ENCODE measurements at places on chromosomes 13 and 19. TPM values are rescaled to one million over a fixed set of nuclear protein-coding genes. Genes with fewer than 3 reads are reported as not detected.

- H3K4me3 ChIP-seq: no peak overlapping the region
- DNase-seq: no peak
- H3K27ac ChIP-seq: no peak overlapping the region
- H3K27me3 ChIP-seq: no peaks in the 10 kb centered on the region
Measured at GRCh38 chr13:79385694-79386093, 20.4 kb downstream of the RBM26 start.

DNA sequence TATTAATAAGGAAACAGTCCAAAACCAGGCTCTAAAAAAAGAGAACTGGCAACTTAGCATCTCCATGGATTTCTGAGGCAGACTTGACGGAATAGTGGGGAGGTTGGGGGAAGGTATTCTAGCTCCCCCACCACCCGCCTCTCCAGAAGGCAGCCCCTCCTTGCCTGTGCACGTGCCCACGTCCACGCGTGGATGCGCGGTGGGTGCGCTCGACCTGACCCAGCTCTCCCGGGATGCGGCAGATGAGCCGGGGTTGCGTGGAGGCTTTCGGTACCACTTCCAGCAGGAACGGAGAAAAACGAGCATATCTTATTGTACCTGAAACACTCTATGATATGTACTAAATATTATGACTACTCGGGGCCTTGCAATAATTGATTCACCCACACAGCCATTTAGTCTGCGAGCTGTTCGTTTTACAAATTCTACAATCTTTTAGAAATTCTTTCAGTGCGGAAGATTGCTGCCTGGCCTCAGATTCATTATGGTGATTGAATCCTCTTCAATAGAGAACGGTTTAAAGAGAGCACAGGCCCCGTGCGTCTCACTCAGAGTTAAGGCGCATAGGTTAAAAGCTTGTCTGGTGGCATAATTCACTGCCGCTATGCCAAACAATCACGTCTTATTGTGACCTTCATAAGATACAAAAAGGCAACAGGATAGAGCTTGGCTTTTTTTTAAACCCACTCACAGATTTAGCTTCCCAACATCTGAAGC lies 117.9 kb downstream of the URI1 start:
- no peaks in the 10 kb centered on the region for H3K27me3 ChIP-seq
- no peaks in the 10 kb centered on the region for H3K36me3 ChIP-seq
- no peaks in the 10 kb centered on the region for H3K4me1 ChIP-seq
- DNase-seq: no peak
- H3K4me3 ChIP-seq: no peak overlapping the region

DNA sequence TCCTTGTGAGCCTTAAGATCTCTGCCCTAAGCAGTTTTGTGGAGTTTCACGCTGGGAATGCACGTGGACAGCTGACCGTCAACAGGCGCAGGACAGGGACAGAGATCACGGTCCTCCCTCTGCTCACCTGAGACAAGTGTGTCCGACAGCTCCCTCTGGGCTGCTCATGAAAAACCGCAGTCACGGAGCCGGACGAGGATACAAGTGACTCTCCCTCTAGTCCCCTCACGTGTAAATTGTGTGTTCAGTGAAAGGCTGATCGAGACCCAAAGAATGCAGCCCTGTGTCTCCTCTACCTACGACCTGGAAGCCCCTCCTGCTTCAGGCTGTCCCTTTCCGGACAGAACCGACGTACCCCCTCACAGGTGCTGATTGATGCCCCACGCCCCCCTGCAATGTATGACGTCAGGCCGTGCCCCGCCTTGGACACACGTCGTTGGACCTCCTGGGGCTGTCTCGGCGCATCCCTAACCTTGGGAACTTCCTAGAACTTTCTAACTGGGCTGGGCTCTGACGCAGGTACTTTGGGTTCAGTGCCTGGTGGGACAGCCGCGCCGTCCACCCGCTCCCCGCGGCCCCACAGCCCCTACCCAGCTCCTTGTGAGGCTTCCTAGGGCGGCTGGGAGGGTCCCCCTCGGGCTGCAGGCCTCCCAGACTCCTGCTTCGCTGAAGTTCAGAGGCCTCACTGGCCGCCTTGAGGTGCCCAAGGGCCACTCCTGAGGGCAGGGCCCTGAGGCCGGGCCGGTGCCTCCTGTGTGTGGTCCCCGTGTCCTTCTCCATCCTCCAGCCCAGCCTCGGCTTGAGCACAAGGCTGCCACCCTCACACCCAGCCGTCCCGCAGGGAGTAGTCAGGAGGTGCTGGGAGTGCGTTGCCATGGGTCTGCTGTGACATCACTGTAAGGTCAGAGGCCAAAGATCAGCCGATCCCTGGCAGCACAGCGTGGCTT lies at the start of gene C13orf46:
TSS of gene C13orf46 (minus strand) at position 859 of the 947 bp plus-strand sequence. CDS start at position 780, 79 bp downstream.
- no peaks in the 10 kb centered on the region for H3K4me1 ChIP-seq
- H3K27ac ChIP-seq: no peak within 1 kb of the TSS
- peaks cover 7% of the 10 kb centered on the region for H3K36me3 ChIP-seq
- H3K27me3 ChIP-seq: no peaks in the 10 kb centered on the region

DNA sequence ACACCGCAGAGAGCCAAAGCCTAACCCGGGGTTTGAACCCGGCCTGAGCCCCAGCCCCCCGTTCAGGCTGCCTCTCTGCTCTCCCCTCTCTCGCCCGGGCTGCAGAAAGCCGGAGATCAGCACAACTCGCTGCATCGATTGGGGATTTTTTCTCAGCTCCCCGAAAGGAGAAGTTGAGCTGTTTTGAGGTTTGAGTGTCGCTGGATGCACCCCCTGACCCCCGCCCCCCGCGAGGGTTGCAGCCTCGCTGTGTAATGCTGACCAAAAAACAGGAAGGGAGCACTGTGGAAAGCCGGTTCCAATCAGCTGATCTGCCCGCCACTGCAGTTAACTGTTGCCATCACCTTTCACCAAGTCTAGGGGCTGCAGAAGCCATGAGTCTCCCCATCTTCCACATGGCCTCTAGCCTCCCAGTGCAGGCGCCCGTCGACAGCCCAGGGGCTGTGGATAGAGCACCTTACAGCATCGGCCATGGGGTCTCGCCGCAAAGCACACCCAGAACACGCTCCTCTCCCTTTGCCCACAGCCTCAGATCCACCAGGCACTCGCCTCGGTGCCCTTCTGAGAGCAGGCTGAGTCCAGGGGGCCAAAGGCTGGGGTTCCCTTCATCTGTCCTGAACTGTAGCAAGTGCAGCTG lies 34.5 kb downstream of the MYO9B start:
- peaks cover 3% of the 10 kb centered on the region for H3K36me3 ChIP-seq
- H3K4me3 ChIP-seq: no peak overlapping the region
- no peaks in the 10 kb centered on the region for H3K27me3 ChIP-seq
- DNase-seq: no peak
- H3K27ac ChIP-seq: no peak overlapping the region

GRCh38 chr19:5165697-5166019 lies 175.0 kb downstream of the PTPRS start:
- no peaks in the 10 kb centered on the region for H3K27me3 ChIP-seq
- no peaks in the 10 kb centered on the region for H3K4me1 ChIP-seq

GRCh38 chr13:40637643-40638042 lies 28.8 kb downstream of the FOXO1 start:
- no peak for DNase-seq
- no peaks in the 10 kb centered on the region for H3K36me3 ChIP-seq
- no peaks in the 10 kb centered on the region for H3K27me3 ChIP-seq
- H3K27ac ChIP-seq: no peak overlapping the region
- no peaks in the 10 kb centered on the region for H3K4me1 ChIP-seq
- no peak overlapping the region for H3K4me3 ChIP-seq

GRCh38 chr13:45950386-45951000 lies 98.9 kb upstream of the SIAH3 start:
- no peak for DNase-seq
- H3K36me3 ChIP-seq: peaks cover 13% of the 10 kb centered on the region
- H3K27me3 ChIP-seq: no peaks in the 10 kb centered on the region
- peak overlapping the region; percentile 43 for H3K27ac ChIP-seq
- H3K4me3 ChIP-seq: no peak overlapping the region
- H3K4me1 ChIP-seq: peaks cover 17% of the 10 kb centered on the region

- no peaks in the 10 kb centered on the region for H3K4me1 ChIP-seq
- H3K36me3 ChIP-seq: peaks cover 13% of the 10 kb centered on the region
- H3K4me3 ChIP-seq: no peak overlapping the region
- no peaks in the 10 kb centered on the region for H3K27me3 ChIP-seq
Measured at GRCh38 chr13:20989656-20990321, 71.6 kb downstream of the LATS2 start.

- DNase-seq: no peak
- H3K4me1 ChIP-seq: no peaks in the 10 kb centered on the region
- no peaks in the 10 kb centered on the region for H3K27me3 ChIP-seq
Measured at GRCh38 chr13:40187841-40188591, 478.4 kb downstream of the FOXO1 start.

DNA sequence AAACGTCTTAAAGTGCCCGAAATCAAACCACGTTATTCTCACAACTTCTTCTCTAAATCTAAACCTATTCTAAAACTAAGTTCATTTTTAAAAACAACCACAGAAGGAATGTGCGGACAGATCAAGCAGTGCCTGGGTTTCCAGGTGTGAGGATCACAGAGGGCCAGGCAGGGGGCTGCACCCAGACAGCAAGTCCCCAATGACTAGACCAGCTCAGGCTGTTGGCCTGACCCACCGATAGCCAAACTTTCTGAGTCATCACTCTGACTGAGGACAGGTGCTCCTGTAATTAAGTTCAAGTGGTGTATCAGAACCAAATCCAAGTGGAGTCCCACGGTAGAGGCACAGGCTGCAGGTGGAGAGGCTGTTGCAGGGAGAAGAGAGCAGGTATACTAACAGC lies 37.6 kb upstream of the EPHX3 start:
- peaks cover 59% of the 10 kb centered on the region for H3K36me3 ChIP-seq
- no peaks in the 10 kb centered on the region for H3K4me1 ChIP-seq
- H3K4me3 ChIP-seq: no peak overlapping the region
- H3K27me3 ChIP-seq: no peaks in the 10 kb centered on the region
- H3K27ac ChIP-seq: no peak overlapping the region
- DNase-seq: no peak

DNA sequence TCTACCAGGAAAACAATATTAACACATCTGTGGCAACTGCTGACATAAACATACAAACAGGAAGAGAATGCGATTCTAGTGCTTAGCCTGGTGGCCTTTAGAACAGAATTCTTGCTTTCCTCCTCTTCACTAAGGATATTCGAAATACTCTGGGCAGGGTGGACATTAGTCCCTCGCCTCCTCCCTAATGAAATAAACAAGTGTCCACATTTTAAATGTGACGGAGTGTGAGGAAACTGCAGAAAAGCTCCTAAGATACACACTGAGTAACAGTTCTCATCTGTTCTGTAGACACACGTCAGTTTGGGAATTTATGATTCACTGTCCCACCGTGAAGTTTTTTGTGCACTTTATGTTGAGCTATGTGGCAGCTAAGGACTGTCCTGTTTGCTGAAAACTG lies 639 bp downstream of the STARD13 start:
- peak overlapping the region; percentile 58 for H3K4me3 ChIP-seq
- DNase-seq: no peak
- no peaks in the 10 kb centered on the region for H3K36me3 ChIP-seq
- H3K27me3 ChIP-seq: no peaks in the 10 kb centered on the region

DNA sequence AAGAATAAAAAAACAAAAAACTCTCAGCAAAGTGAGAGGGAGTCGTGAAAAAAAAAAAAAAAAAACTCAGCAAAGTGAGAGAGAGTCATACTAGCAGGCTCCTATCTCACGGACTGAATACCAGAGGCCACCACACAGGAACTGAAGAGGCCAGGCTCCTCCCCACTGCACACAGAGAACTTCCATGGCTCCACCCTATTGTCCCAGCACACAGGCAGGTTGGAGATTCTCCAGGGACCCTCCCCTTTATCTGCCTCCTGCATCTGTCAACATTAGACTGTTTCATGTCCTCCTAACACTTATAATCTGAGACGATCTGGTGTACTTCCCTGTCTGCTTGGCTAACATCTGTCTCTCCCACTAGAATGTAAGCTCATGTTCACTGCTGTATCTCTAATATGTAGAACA lies 37.0 kb upstream of the FARP1 start:
- H3K27me3 ChIP-seq: no peaks in the 10 kb centered on the region
- H3K36me3 ChIP-seq: no peaks in the 10 kb centered on the region
- DNase-seq: peak; percentile 33

GRCh38 chr19:19997656-19998268 lies 41.5 kb downstream of the ZNF682 start:
- H3K4me3 ChIP-seq: no peak overlapping the region
- H3K36me3 ChIP-seq: no peaks in the 10 kb centered on the region
- H3K27ac ChIP-seq: no peak overlapping the region

DNA sequence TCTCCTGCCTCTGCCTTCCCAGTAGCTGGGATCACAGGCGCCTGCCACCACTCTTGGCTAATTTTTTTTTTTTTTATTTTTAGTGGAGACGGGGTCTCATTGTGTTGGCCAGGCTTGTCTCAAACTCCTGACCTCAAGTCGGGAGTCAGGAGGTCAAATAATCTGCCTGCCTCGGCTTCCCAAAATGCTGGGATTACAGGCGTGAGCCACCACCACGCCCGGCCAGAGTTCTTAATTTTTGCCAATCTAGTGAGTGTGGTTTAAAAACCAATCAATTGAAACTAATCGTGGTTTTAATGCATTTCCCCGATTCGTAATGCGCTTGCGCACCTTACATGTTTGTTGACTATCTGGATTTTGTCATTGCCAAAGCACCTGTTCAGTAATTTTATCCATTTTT lies 37.0 kb downstream of the SKA3 start:
- no peak for DNase-seq
- H3K4me1 ChIP-seq: peaks cover 6% of the 10 kb centered on the region
- no peaks in the 10 kb centered on the region for H3K27me3 ChIP-seq
- H3K36me3 ChIP-seq: peaks cover 20% of the 10 kb centered on the region
- H3K4me3 ChIP-seq: peak overlapping the region; percentile 90

Gene U2AF1L4
- total RNA-seq: 21.0 TPM

Gene APOC4
- total RNA-seq: not detected

Gene RNF17
- total RNA-seq: not detected

Gene AP1M2
- total RNA-seq: 2.5 TPM

Gene FGF22
- 0.19 TPM for total RNA-seq

Gene CYP4F8
- total RNA-seq: not detected

Gene PKN1
- 91.4 TPM for total RNA-seq

Gene CBARP
- total RNA-seq: 15.0 TPM

Gene ADM5
- total RNA-seq: 4.3 TPM

Gene ZNF132
- total RNA-seq: 9.1 TPM

Gene PABPC3
- not detected for total RNA-seq

Gene PSG3
- not detected for total RNA-seq

All from A673 (cell line).